ENCODE measurements at places on chromosomes 3 and 15.

GRCh38 chr3:33372218-33373081 lies 67.8 kb downstream of the UBP1 start:
- DNase-seq, result peak; percentile 78

DNA sequence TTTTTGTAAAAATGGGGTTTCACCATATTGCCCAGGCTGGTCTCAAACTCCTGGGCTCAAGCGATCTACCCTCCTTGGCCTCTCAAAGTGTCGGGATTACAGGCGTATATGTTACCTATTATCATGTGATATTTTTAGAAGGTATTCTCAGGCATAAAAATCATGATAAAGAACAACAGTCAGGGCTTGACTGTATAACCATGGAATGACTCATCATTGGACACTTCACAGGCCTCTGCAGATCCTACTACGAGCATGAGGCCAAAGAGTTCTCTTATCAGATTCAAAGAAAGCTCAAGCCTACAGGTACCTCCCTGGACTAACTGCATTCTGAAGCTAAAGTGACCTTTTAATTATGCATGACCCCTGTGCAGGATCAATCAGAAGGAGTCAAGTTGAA lies 91.7 kb upstream of the PRICKLE2 start:
- DNase-seq, result peak; percentile 73

GRCh38 chr3:193168931-193169330 lies 72.1 kb upstream of the PLAAT1 start:
- no peak for DNase-seq

DNA sequence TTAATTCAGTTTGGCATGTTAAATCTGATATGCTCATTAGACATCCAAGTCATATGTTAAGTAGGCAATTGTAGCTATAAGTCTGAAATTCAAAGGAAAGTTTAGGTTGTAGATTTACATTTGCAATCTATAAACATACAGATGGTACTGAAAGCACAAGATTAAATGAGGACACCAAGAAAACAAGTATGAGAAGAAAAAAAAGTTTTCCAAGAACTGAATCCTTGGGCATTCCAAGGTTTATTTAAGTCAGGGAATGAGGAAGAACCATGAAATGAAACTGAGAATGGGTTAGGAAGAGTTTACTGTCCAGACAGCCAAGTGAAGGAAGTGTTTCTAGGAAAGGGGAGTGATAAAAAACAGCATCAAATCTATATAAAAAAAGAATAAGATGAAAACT lies 756.1 kb upstream of the DPPA4 start:
- DNase-seq, result no peak

DNA sequence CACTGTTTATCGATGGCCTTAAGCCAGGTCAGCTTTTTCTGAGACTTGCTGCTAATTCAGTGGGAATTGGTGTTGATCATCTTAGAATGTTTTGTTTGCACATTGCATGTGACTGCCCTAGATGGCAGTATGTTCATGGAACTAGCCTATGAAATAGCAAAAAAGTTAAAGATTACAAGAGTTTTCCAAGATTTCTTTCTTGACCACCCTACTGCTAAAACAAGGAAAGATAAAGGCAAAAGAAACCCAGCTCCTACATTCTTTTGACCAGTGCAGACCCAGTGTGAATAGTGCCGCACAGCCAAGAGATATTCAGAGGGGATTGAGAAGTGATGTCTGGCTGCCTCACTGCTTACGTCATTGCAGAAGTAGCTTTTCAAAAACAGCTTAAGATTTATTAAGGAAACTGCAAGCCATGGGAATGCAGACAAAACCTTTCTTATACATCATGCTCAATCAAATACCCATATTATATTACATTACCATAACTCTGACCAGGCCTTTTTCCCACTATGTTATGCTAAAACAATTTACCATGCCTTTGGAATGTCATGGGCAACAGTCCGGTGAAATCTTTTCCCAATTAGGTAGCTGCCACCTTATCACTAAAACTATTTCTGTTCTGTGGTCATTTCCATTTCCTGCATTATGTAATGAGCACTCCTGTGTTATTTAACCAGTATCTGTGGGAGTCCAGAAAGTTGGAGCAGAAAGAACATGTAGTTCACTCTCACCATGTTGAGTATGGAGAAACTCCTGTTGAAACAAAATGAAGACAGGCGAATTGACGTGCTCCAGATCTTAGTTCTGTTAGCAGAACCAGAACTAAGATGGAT lies 6.0 kb downstream of the PHLDB2 start:
- DNase-seq, result peak; percentile 65

GRCh38 chr15:100683434-100683833 lies 81.0 kb downstream of the ASB7 start:
- no peak for DNase-seq

GRCh38 chr3:74789111-74789510 lies 174.7 kb upstream of the CNTN3 start:
- DNase-seq, result peak; percentile 83

Measured in mammary epithelial cell (primary cell).